Activated T-cell treated with anti-CD3 and anti-CD28 coated beads for 4 hours (primary cell): ENCODE measurements at places on chromosomes 5 and 9.
A peak's percentile ranks its signal among the peaks of the same experiment; 100 is the strongest.

DNA sequence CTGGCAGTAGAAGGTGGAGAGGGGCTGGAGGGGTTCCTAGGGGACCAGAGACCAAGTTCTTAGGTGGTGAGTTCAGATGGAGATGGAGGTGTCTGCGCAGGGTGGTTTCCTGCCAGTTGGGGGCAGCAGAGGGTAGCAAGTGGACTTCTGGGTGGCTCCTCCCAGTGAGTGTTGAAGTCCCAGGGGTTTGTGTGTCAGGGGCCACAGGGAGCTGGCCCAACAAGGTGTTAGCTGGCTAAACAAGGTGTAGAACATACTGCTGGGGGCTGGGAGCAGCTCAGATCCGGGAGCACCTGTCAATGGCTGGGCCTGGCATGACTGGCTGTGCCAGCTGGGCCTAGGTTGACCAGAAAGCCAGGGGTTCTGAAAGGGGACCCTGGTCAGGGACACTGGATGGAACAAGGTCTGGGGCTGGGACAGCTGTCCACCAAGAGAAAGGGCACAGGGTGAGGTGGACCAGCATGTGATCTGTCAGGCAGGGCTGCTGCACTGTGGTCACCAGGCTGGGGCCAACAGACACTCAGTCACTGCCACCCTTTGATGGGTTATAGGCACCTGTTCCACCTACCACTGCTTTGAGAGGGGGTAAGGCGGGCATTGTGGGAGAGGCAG, 35.6 kb downstream of the DAB2IP start:
- peak; percentile 25 for DNase-seq

DNA sequence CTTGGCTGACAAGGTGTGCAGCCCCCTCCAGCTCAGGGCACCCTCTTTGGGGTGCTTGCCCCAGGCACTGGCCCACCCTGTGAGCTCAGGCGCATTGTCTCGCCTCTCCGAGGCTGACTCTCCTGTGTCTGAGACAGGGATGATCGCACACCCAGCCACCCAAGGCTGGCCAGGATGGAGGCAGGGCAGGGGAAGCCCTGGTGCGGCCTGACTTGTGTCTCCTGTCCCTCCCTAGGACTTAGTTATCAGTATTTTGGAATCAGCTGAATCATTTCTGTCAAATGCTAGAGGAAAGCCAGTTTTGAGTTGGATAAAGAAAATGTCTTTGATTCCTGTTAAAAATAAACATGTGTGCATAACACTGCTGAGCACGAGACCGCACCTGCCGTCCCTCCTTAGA, 2.5 kb upstream of the DBH start:
- no peak for DNase-seq

GRCh38 chr5:105968981-105969380, 1701.8 kb downstream of the EFNA5 start:
- no peak for DNase-seq

DNA sequence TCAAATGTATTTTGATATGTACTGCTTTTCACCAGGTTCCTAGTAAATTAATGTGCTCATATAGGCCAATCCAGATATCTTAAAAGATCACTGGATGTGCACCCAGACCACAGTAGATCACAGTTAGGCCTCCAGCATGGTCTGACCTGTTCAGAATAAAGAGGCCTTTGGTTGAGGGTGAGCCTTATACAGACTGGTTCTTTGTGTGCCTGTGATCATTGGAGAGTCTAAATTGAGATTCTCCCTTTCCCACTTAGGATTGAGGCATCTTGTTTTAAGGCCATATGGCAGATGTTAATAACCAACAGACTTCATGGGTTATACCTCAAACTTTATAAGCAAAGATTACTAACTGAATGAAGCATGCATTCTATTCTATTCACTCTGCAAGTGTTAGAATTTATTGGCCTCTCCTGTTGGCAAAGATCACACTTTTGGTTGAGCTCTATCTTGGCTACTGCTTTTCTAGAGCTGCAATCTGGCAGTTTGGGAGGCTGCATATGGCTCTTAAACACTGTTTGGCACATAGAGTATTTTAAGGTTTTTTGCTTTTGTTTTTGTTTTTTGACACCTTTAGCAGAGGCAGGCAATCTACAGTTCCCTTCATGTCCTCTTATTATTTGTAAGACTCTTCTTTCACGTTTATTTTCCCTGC, 8.5 kb downstream of the CHSY3 start:
- DNase-seq = no peak

DNA sequence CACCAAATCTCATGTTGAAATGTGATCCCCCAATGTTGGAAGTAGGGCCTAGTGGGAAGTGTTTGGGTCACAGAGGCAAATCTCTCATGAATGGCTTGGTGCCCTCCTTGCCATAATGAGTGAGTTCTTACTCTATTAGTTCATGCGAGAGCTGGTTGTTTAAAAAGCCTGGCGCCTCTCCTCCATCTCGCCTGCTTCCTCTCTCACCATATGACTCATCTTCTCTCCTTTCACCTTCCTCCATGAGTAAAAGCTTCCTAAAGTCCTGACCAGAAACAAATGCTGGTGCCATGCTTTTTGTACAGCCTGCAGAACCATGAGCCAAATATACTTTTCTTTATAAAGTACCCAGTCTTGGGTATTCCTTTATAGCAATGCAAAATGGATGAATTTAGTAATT, 20.9 kb upstream of the ARHGAP26 start:
- DNase-seq = no peak

GRCh38 chr9:137369911-137370764, 52.8 kb downstream of the EXD3 start:
- no peak for DNase-seq

- DNase-seq = no peak
These were observed 560.8 kb downstream of the BNC2 start for GRCh38 chr9:16309469-16310271.

GRCh38 chr5:53335115-53335514, 145.3 kb upstream of the FST start:
- DNase-seq = no peak

- DNase-seq = no peak
These were observed 127.2 kb upstream of the CXCL14 start for GRCh38 chr5:135705941-135706466.

GRCh38 chr5:65199993-65200675, 281.6 kb downstream of the ADAMTS6 start:
- no peak for DNase-seq

- DNase-seq = no peak
These were observed 73.6 kb downstream of the USP20 start for GRCh38 chr9:129908906-129909305.

DNA sequence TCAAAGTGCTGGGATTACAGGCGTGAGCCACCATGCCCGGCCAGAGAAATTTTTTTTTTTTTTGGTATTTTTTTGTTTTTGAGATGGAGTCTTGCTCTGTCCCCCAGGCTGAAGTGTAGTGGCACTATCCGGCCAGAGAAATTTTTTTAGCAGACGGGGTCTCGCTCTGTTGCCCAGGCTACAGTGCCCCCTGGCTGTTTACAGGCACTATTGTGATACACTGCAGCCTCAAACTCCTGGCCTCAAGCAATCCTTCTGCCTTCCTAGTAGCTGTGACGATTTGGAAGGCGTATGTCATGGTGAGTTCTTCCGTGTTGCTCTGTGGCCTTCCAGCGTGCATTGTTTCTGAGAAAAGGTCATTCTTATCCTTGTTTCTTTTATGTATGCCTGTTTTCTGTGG, 47.5 kb downstream of the CNOT6 start:
- no peak for DNase-seq

DNA sequence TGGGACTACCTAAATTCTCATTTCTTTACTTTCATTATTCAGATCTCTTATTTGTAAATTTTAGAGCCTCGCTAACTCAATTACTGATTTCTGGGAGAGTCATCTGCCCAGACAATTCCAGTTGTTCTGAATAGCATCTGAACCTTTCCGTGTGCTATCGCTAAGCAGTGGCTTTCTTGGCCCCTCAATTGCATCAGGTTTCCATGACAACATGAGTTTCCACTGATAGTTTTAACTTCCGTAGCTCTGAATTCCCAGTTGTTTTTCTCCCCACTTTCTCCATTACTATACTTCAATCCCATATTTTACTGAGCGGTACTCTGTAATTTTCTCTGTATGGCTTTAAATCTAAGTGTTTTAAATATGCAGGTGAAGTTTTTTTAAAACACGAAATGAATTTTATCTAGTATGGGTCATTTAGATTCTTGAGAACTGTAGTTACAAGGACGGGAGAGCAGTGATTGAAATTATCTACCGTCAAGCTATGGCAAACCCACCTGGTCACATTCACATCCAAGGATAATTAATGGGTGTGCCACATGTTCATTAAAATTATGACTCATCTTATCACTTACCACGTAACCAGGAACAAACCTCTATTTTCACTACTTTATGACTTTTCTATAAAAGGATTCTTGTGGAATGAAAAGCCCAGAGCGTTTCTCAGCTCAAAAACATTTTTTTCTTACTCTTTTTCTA, 223.5 kb upstream of the PCSK5 start:
- DNase-seq = no peak
